ENCODE measurements at places on chromosomes 2 and 18.

- no peak for DNase-seq
Observed at GRCh38 chr2:131413148-131413747, 49.3 kb upstream of the RAB6D start.

DNA sequence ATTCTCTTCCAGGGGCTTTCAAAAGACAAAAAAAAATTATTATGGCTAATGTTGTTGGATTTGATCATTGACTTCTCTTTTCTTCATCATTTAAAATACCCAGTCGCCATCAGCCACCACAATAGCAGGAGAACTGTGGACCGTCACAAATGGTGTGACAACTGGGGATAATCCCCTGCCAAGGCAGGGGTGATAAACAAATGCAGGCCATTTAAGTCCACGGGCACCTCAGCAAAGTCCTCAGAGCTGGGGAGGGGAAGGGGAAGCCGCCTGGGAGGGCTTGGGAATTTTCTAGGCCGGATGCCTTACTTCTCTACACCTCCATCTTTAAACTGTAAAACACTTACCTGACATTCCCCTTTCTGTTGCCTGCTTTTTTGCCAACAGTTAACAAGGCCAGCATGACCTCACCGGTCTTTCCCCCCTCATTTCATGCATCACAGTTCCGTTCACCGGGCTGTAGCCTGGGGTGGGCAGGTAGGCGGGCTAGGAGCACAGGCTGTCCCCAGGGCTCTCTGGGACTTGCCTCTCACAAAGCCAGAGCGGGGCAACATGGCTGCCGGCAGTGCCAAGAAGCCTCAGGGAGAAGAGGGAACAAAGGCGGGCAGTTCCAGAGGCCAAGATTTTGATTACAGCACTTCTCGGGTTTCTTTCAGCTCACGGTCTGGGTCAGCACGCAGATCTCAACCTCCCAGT lies 820.4 kb downstream of the BCL11A start:
- DNase-seq = no peak

- no peak for DNase-seq
Observed at GRCh38 chr2:18901242-18901641, 311.9 kb upstream of the NT5C1B start.

GRCh38 chr2:150392614-150393013 lies 94.9 kb downstream of the RND3 start:
- no peak for DNase-seq

DNA sequence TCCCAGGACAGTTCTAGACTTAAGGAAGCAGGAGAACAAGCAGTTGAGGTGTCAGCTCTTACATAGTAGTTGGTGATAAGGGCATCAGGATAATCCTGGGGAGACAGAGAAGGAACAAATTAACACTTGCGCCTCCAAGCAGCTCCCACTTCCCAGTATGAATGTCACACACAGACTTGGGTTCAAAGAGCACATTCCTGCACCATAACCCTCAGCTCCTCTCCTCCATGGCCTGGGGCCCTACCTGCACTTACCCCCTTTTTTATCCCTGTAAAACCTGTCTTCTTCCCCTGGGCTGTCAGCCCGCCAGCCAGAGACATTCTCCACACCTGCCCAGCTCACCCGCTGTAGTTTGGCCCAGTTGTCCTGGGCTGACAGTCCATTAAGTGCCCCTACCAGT lies 3.9 kb upstream of the UCN start:
- DNase-seq = no peak

GRCh38 chr2:39821871-39822270 lies 42.8 kb upstream of the THUMPD2 start:
- no peak for DNase-seq

- no peak for DNase-seq
Observed at GRCh38 chr2:133418021-133418420, 150.2 kb downstream of the NCKAP5 start.

DNA sequence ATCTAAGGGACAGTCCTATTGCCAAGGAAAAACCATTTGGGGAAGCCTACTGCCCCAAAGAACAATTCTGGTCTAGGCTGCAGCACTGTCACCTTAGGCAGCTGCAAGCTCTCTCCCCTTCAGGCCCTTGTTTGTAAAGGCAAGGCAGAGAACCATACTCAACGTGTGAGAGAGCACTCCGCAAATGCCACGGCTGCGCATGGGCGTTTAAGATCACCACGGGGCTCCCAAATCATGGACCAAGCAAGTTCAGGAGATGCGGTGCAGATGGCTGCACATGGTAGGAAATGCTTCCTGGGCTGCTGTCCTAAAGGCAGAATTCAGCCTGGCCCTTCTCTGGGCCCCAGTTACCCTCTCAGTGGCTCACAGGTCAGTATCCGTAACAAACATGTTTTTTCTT lies 15.5 kb downstream of the ERFE start:
- no peak for DNase-seq

DNA sequence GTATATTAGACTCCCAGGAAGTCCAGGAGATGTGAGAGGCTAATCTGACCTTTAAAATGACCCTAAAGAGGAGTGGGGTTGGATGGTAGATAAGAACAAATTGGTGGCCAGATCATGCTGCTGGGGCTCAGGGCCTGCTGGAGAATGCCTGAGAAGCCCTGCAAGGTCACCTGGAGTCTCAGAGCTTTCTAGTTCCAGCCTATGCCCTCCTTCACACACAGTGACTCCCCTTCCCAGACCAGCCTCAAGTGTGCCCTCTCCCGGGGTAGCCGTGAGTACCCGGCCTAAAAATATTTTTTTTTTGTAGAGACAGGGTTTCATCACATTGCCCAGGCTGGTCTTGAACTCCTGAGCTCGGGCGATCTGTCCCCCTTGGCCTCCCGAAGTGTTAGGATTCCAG lies 44.2 kb upstream of the FZD5 start:
- DNase-seq = no peak

GRCh38 chr18:44849361-44849760 lies 168.7 kb downstream of the SETBP1 start:
- no peak for DNase-seq

- no peak for DNase-seq
Observed at GRCh38 chr2:64414736-64415435, 39.1 kb upstream of the LGALSL start.

DNA sequence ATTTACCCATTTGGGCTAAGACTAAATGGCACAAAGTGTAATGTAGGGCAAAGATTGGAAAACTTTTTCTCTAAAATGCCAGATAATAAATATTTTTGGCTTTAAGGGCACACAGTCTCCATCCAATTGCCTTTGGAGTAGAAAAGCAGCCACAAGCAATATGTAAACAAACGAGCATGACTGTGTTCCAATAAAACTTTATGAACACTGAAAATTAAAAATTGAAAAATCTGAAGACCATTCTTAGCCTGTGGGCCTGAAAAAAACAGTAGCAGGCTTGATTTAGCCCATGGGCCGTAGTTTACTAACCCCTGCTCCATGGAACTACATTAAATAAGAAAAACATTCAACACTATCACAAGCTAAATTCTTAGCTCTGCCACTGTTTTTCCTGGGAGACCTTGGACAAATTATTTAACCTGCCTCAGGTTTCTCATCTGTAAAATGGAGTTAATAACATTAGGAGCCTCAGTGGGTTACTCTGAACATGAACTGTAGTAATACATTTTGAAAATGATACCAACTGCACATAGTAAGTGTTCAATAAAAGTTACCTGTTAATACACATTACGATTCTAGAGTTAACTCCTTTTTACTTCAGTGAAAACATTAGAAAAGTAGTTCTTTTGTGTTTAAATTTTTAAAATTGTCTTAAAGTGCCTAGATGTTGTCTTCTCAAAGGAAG lies 1.3 kb downstream of the IFIH1 start:
- no peak for DNase-seq
